ENCODE measurements at places on chromosomes 11 and 22.
A peak's percentile ranks its signal among the peaks of the same experiment; 100 is the strongest.

DNA sequence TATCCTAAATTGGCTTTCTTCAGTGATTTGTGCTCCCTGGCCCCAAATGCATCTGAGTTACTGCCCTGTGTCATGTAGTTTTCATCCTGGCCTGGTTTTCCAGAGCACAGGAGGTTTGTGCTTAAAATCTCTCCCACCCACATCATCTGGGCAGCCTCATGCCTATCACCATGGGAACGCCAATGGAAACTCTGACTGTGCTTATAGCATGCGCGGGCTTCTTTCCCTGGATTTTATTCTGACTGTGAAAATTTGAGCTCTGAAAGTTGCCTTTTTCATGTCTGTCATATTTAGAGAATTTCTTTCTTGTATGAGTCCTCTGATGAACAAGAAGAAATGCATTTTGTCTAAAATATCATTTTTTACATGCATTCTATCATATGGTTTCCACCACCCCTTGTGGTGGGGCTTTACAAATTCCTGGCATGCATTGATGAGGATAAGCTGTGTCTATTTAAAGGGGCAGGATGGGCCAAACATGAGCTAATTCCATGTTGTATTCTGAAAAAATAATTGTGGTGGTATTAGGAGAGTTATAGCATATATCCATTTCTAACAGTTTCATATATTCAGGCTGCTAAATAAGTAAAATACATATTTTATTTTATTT, 55.1 kb downstream of the IRAG1 start:
- DNase-seq: peak; percentile 38

- DNase-seq: no peak
Measured at GRCh38 chr11:132744771-132745170, 787.5 kb downstream of the OPCML start.

- DNase-seq: no peak
Measured at GRCh38 chr22:35434061-35434710, 34.2 kb downstream of the MCM5 start.

DNA sequence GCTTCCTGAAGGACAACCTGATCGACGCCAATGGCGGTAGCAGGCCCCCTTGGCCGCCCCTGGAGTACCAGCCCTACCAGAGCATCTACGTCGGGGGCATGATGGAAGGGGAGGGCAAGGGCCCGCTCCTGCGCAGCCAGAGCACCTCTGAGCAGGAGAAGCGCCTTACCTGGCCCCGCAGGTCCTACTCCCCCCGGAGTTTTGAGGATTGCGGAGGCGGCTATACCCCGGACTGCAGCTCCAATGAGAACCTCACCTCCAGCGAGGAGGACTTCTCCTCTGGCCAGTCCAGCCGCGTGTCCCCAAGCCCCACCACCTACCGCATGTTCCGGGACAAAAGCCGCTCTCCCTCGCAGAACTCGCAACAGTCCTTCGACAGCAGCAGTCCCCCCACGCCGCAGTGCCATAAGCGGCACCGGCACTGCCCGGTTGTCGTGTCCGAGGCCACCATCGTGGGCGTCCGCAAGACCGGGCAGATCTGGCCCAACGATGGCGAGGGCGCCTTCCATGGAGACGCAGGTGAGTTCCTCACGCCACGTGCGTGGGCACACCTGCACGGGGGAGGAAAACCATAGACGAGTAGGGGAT, 1.5 kb downstream of the BCR start:
- no peak for DNase-seq

GRCh38 chr11:119755356-119756071, 26.5 kb upstream of the NECTIN1 start:
- no peak for DNase-seq

- no peak for DNase-seq
Measured at GRCh38 chr11:113287801-113288200, 26.6 kb upstream of the TTC12 start.

GRCh38 chr11:8081591-8082250, 710 bp downstream of the TUB start:
- DNase-seq: no peak

- DNase-seq: no peak
Measured at GRCh38 chr22:49263101-49263500, 564.6 kb downstream of the BRD1 start.

DNA sequence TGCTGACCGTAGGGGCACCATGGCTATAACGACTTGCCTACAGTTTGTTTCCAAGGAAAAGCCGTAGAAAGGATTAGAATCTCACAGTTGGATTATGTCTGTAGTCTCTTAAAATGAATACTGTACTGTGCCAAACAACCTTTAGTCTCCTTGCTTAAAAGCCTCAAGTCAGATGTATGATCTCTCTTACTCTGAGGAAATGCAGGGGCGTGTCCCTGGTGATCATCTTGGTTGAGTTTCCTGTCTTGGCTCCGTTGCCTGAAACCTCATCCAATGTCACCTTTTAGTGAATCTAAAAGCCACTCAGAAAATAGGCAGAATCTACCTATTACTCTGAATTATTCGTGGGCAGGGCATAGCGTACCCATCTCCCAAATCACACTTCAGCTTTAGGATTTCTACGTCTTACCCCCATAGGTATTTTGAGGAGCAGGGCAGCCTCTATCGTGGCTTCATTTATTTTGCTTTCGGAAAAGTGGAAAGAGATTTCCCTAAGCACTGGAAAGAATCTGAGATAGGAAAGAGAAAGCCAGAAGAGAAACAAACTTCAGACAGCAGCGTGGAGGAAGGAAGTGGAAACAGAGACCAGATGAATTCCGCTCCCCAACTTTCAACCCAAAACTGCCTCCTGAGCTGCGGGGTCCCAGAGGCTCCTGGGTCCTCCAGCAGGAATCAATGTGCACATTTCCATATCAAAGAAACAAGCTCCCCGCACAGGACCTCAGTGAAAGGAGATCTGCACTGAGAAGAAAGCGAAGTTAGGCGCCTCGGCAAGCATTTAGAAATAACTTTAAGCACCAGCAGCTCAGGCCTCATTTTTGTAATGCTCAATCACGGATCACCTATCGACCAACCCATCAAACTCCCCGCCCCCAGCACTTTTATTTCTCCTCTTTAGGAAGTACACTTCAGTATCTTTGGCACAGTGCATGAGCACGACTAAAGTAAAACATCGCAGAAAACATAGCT, 245.8 kb downstream of the ETS1 start:
- DNase-seq: peak; percentile 44

GRCh38 chr22:30602049-30602448, 4.9 kb upstream of the TCN2 start:
- no peak for DNase-seq

GRCh38 chr11:110092515-110093406, at the start of gene ZC3H12C:
TSS of gene ZC3H12C (plus strand) at chr11:110093392. CDS start at chr11:110093412, 20 bp downstream.
- peak; percentile 87 for DNase-seq

- peak; percentile 44 for DNase-seq
Measured at GRCh38 chr11:115054570-115055538, 376.5 kb downstream of the NXPE2 start.

- DNase-seq: no peak
Measured at GRCh38 chr11:119486691-119487259, 63.8 kb upstream of the THY1 start.

DNA sequence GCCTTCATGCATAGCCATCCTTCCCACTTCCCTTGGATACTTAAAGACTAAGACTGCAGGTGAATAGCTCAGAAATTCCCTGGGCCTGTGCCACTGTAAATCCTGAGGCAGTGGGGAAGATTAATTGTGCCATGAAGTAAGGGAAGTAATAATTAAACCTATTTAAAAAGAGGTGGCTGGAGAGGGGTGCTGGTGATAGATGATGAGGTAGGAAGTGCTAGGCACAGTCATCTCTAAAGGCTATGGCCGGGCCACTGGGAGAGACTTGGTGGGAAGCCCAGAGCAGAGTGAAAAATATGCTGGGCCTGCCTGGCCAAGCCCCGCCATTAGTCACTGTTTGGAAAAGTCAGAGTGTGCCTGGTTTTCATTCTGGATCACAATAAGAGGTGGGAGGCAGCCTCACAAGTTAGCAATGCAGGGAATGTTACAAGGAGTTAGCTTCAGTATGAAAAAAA, 197.2 kb upstream of the PITPNB start:
- peak; percentile 21 for DNase-seq

DNA sequence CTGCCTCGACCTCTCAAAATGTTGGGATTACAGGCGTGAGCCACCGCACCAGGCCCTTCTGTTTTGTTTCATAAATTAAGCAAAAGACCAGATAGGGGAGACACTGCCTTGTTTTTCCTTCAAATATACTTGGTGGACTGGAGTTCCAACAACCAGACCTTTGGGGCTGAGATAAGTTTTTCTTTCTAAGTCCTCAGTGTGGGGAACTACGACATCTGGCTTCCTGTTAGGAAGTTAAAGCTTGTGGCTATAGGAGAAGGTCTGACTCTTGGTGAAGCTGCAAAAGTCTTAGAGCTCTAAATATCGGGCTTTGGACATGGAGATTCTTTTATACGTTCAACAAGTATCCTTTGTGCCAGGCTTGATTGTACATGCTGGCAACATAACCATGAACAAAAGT, 64.1 kb upstream of the EED start:
- DNase-seq: no peak

GRCh38 chr11:131662317-131662972, 292.0 kb downstream of the NTM start:
- no peak for DNase-seq

GRCh38 chr22:30992565-30992964, 23.5 kb downstream of the TUG1 start:
- no peak for DNase-seq

GRCh38 chr22:28950617-28951411, 67.4 kb downstream of the ZNRF3 start:
- DNase-seq: no peak

DNA sequence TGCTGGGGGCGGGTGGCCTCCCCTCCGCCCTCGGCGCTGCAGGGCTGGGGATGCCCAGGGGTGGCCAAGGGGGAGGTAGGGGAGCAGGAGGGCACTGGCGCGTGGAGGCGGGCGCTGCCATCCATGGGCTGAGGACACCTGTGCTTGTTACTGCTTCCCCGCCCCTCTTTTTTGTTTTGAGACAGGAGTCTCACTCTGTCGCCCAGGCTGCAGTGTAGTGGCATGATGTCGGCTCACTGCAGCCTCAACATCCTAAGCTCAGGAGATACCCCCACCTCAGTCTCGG, 683 bp upstream of the FADS3 start:
- no peak for DNase-seq

- DNase-seq: no peak
Measured at GRCh38 chr11:61762798-61763197, 10.4 kb downstream of the MYRF start.

- DNase-seq: no peak
Measured at GRCh38 chr22:41805639-41806038, 5.2 kb downstream of the CCDC134 start.

DNA sequence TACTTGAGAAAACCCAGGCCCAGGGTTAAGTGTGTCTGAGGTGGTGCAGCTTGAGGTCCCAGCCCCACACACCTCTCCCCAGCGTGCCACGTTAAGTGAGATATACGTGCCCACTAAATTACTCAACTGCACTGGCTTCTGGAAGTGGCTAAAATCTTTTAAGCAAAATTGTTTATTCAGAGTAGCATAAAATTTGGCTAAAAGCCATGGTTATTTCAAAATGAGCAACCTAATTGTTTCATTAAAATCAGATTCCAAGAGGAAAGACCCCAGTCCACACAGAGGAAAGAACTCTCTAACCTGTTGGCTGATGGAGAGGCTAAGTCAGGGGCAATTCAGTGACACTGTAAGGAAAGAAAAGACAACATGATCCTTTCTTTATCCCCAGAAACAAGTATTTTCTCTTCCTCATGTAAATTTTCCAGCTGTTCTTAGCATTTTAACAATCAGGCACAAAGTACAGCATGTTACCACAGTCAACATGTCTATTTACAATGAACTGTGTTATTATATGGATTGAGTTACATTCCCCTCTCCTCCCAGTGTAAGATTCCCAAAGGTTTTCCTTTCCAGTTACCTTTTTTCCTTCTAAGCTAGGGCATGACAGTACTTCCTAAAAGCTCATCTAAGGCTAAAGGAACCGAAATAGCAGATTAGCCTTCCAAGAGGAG, 26.6 kb downstream of the NUP50 start:
- no peak for DNase-seq

DNA sequence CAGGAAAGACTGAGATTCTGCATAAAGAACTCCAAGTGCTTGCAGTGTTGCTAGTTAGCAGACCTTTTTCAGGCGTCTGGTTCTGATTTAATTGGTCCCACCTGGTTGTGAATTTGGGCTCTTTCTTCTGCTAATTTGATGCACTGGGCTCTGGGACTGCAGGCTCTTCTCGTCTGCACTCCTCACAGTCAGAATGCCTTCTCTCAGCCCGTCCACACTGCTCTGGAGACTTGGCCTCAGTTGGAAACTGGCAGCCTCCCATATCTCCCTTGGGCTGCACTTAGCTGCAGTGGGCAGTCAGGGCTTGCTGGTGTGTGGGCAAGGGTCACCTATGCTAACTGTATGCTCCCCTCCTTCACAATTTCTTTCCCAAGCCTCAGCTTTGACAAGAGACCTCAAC, 1.5 kb downstream of the TRIM6 start:
- DNase-seq: no peak

- no peak for DNase-seq
Measured at GRCh38 chr22:30250661-30251267, 4.2 kb upstream of the LIF start.

- DNase-seq: no peak
Measured at GRCh38 chr11:46386005-46386578, 4.6 kb downstream of the MDK start.

DNA sequence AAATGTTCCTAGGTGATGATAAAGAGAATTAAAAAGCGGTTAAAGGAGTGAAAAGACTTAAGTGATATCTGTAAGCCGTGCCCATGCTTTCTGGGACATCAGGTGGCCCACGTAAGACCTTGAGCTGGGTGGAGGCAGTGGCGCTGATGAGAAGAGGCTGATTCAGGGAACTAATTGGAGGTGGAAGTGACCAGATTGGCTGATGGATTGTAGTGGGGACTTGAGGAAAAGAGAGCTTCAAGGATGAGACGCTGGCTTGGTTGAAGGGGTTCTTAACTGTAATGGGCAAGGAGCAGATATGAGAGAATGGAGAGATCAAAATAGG, 69.1 kb upstream of the EP300 start:
- no peak for DNase-seq

DNA sequence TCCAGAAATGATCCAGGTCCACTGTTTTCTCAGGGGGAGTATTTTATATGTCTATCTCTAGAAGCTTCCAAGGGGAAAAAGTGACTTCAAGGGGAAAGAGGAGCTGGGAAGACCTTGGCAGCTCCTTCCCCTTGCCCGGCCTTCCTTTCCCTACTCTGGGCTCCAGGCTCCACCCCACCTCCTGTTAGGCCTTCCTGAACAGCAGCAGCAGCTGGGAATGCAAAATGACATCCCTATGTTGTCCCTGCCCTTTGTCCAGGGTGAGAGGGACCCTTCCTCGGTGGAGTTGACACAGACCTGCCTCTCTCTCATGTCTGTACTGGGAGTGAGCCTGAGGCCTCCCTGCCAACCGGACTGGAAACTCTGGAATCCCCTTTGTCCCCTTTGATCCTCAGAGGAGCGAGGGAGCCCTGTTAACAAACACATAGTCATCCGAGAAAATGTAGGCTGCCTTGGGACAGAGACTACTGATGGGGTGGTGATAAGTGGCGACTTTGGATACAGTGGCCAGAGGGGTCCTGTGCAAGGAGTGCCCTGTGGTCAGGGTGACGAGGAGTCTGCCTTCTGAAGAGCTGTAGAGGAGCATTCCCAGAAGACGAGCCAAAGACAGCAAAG, 9.0 kb upstream of the MALAT1 start:
- DNase-seq: peak; percentile 46
